ENCODE measurements at places on chromosomes 11 and 22.

GRCh38 chr11:31968461-31969358, 122.2 kb upstream of the RCN1 start:
- DNase-seq: no peak

DNA sequence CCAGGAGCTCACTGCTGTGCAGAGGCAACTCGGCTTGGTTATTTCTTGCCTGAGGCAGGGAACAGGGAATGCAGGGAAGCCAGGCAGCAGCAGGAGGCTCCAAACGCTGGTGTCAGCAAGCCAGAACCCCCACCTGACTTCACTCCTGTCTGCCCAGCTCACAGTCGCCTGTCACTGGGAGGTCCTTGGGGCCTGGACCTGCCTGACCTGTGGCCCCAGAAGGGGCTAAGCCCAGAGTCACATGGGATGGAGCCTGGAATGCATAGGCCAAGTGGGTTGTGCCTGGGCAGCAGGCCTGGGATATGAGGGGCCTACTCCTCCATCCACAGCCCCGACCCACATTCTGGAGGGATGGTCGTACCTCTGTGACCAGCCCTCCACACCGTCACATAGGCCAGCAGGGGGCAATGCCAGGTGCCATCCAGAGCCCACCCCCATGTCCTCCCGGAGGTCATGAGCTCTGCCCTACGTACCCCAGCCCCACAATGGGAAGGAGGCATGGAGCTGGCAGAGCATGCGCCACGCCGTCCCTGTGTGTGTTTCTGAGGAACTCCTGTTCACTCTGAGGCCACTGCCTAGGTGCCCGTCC, 5.2 kb downstream of the RASSF7 start:
- no peak for DNase-seq

DNA sequence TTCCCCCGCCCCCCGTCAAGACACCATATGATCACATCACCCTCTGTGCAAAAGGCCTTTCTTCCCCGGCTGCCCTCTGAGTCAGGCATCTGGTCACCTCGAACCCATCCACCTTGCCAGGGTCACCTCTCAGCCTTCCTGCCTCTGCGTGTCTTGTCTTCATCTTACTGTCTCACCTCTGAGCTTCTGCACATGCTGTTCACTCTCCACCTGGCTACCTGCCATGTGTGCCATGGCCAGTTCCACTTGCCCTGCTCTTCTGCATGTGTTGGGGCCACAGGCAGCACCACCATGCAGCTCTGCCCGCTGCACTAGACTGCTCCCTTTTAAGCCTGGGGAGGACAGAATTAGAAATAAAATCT, 9.8 kb downstream of the ZNF74 start:
- DNase-seq: no peak

DNA sequence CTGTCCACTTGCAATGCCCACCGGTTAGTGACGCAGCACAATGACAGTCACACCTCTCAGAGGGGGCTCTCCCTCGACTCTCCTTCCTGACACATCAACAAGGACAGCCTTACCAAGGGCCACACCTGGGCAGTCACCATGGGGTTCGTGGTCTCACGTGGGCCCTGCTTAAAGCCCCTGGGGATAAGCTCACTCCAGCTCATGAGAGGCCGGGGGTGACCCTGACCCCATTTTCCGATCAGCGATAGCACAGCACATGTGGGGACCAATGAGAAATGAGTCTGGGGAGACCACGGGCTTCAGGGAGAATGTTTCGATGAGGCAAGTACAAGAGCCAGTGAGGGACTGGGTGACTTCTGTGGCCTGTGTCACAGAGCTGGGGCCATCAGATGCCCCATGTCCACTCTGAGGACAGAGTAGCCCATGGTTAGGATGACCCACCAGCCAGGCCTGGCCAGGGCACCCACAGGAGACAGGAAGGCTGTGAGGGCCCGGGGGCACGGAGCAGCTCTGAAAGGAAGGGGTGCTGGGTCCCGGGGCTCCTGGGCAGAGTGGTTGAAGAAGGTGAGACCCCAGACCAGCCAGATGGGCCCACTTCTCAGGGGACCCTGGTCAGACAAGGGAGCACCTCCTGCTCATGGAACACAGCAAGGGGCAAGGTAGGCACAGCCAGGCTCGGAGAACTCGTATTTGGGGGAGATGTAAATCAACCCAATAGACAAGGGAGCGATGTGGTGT, 128.8 kb downstream of the MED15 start:
- no peak for DNase-seq

- DNase-seq: no peak
Measured at GRCh38 chr22:28034760-28035401, 115.8 kb upstream of the PITPNB start.

DNA sequence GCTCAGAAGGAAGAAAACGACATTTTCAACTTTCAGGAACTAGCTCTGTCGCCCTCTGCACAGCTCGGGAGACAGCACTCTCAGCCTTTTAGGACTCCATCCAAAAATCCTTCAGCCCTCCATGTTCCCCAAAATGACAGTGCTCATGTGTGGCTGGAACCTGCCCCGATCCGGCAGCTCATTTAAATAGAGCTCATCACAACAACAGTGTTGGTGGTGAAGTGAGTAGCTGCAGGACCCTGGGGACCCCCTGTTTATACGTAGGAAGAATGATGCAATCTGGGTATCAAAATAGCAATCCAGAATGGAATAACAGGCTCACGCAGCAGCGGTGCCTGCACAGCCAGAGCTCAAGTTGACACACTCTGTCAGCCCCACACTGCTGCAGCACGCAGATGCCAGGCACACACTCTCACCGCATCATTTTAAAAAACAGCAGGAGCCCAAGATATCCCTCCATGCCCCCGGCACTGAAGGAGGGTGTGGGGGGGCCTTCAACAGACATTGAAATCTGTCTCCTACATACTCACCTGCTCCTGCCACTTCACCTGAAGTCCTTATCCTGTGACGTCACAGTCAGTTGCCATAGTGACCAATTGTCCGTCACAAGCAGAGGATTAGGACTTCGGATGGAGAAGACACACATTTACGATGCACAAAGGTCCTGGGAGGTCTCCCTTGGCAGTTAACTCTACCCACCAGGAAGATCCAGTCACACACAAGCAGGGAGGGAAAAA, 24.0 kb downstream of the TRIM66 start:
- DNase-seq: no peak

DNA sequence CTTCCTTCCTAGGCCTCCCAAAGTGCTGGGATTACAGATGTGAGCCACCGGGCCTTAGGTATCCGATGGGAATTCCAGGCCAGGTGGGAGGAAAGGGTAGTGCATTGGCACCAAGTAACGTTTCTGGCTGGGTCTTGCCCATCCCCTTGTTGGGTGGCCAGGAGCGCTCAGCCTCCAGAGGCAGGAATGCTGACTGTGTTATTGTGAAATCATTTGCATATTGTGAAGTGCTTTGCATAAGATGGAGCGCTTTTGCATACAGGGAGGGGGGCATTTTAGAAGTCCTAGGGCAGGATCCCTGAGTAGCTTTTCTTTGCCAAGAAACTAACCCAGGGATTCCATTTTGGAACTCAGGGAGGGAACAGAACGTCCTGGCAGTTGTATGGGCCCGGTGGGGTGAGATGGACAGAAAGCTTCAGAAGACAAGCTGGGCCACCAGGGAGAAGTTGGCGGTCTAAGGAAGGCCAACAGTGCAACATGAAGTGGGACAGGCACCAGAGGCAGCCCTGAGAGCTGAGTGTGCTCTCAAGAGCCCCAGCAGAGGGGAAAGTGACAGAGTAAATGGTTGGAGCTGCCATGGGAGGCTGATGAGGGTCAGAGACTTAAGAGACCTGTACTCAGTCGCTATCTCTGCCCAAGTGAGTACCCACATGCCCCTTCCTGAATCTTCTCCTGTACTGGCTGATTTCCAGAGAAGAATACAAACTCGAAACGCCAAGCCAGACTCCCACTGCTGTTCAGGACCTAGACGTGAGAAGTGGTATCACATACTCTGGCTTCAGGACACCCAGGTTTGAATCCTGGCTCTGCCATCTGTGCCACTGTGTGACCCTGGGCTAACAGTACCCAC, 1.3 kb upstream of the SLC39A13 start:
- DNase-seq: no peak

- no peak for DNase-seq
Measured at GRCh38 chr11:72418834-72419560, 15.3 kb downstream of the CLPB start.

- no peak for DNase-seq
Measured at GRCh38 chr22:22014285-22014659, 31.7 kb upstream of the TOP3B start.
